ENCODE measurements at places on chromosomes 11 and 22. TPM values are rescaled to one million over a fixed set of nuclear protein-coding genes. Genes with fewer than 3 reads are reported as not detected.

Gene GLYATL1B
- total RNA-seq = not detected

Gene RNASEH2C
- 32.5 TPM for total RNA-seq

Gene IFITM10
- 1.0 TPM for total RNA-seq

Gene ANO1
- total RNA-seq = 1.1 TPM
